ENCODE measurements at places on chromosomes 2 and 18.

- DNase-seq = no peak
These were observed 32.8 kb downstream of the ITPRID2 start for GRCh38 chr2:181924336-181924735.

- no peak for DNase-seq
These were observed 26.4 kb downstream of the TRAPPC12 start for GRCh38 chr2:3405876-3406275.

GRCh38 chr2:28689771-28690170 lies 61.9 kb upstream of the PPP1CB start:
- DNase-seq = no peak

DNA sequence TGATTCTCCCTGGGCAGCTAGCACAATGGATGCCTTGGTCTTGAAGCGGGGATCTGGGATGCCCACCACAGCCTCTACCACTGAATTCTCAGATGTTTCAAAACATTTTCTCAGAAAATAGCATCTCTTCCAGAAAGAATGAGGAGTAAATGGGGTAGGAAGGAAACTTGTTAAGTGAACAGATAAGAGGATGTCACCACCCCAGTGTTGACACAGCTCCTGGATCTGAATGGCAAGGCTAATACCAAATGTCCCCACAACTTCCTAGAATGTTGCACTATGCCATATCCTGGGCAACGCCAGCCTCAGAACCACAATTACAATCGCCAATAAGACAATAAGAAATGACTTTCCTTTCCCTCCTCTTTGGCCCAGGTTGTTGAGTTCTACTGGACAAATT lies 177.2 kb downstream of the BCL11A start:
- no peak for DNase-seq

GRCh38 chr2:1743396-1744150 lies 742 bp downstream of the PXDN start:
- DNase-seq = no peak

All from activated T-cell treated with anti-CD3 and anti-CD28 coated beads, Interleukin-2, amount 50 U/mL, for 1 hour (primary cell).